ENCODE measurements at places on chromosomes 3 and 15.

DNA sequence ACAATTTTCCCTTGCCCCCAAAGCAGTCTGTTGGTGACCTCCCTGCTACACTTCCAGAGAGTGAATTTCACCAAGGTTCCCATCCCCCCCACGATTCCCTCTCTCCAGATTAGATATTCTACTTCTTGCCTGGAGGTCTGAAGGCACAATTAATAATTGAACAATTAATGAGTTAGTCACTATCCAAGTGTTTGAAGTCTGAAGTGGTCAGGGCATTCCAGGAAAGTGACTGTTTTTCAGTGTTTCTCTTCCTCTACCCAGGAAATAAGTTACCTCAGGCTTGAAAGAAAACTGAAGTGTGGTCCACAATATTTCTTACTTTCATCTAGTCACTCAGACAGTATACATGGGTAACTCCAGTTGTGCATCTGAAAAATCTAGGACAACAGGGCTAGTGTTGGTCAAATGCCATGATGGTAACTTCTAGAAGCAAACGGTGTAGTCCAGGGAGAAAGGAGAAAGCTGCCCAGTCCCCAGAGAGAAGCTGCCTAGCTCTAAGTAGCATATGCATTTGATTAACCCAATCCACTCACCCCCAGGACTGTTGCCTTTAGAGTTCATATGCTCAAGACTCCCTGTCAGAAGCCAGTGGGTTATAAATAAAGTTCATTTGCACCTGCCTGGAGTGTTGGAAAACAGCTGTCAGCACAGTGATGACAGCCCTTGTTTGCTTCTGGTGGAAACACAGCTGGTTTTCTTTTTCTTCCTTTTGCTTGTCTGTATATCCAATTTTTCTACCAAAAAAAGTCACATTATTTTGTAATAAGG lies 2.3 kb upstream of the TM4SF4 start:
- no peak for DNase-seq

DNA sequence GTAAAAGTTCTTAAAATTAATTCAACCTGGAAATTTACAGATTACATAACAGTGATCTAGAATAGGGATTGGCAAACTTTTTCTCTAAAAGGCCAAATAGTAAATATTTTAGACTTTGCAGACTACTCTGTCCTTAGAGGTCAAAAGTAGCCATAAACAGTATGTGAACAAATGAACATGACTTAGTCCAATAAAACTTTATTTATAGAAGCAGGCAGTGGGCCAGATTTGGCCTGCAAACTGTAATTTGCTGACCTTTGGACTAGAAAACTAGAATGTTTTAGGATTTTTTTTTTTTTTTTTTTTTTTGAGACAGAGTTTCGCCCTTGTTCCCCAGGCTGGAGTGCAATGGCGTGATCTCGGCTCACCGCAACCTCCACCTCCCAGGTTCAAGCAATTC lies 12.1 kb downstream of the SENP8 start:
- no peak for DNase-seq

DNA sequence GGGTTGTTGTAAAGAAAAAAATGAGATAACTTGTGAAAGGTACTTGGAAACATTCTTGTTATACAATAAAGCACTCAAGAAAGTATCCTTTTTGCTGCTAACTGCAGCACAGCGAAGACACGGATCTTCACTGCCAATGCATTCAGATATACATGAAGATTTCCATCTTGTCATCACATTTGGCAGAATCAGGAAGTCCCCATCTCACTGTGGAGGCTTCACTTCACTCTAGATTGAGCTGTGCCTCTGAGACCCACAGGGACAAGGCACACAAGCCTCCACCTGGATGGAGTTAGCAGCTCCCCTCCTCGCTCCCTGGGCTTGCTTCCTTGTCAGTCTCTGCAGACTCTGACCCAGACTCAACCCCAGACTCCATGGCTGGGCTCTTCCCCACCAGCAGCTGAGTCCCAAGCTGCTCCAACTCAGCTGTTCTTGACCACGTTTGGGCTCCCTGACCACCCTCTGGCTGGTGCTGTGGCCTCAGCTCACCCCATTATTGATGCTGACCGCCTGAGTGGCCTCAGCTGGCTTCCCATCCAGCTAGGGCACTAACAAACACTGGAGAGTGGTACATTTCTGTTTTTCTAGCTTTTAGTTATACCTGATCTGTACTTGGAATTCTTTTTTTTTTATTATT lies 45.4 kb upstream of the SMAD3 start:
- no peak for DNase-seq

DNA sequence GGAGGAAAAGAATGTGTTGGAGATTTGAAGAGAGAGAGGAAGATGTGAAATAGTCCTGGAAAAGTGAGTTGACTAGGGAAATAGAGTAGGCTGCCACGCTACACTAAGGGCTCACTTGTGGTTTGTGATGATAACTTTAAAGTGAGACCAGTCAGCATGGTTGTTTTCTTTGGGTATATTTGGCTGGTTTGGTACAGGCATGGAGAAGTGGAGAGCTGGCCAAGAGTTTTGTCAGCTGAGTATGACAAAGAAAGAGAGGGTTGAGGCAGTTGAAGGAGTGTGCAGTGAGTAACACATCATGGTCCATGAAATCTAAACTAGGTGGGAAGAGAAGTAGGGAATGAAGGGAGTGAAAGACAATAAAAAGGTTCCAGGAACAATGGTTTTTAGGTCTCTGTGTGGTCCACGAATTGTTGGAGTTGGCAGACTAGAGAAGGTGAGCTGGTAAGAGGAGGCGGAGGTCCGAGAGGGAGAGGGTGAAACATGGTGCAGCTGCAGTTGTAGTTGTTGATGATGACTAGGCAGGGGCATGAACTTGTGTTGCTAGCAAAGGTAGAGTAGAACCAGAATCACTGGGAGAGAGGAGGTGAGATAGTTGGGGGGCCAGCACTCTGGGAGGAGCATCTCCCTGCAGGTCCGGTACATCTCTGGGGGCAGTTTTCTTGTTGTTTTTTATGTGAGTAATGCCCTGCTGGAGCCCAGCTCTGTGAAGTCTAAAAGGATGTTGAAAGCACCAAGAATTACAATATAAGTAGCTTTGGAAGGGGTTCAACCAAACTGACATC lies 21.0 kb downstream of the ZNF80 start:
- DNase-seq = no peak

DNA sequence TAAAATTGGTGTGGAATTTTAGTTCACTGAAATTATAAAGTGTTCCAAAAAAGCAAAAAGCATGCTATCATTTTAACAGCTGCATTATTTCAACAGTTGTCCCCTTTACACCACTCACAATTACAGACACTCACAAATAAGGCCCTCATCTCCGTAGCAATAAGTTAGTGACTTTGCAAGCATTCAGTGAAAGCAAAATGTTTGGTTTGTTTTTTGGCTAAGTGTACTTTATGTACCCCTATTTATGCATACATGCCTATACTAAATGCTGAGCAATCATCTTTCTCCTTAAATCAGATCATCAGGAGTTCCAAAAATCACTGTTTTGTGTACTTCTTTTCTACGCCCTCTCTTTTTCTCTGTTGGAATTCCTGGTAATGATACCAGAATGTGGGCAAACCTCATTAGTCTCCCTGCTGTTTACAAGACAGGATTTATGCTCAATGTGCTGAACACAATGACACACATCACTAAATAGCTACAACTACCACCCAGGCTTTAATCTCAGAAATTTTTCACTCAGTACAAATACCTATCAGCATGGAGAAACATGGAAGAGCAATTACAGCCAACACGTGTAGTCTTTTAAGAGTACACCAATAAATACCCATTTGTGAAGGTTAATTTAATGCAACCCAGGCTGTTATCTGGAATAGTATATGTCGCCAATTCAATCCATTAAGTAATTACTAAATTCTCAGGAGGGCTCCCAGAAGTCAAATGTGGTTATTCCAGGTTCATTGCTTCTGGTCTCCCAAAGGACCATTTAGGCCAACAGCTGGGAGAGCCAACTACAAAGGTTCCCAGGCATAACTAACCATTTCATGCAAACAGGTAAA lies 12.0 kb downstream of the ALDH1A2 start:
- no peak for DNase-seq

DNA sequence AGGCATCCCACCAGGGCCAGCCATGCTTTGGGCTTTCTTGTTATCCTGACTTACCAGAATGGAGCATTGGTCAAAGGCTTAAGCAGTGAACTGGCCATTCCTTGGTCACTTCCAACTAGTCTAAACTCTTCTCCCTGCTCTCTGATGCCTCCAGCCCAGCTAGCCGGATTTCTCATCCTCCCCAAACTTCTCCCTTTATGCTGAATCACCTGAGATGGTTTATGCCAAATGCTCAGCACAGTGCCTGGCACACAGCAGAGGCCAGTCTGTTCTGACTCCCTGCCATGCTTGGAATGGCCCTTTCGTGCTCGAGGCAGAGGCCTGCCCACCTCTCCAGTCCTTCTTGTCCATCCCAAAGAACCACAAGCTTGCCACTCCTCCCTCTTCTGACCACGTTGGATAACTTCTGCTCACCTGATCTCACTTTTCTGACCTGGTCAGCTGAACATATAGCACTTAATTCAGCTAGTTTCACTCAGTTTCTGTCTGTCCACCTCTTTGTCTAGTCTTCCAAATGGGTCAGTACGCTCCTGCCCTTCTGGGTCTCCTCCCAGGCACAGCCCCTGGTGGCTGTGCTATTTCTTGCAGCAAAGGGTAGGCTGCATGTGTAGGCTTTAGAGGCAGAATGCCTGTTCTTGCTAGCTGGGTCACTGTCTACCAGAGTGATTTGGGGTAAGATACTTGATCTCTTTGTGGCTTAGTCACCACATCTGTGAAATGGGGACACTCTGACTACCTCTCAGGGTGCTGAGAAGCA lies 2.2 kb upstream of the RBP1 start:
- DNase-seq = no peak

Measured in GM04503 (cell line).